ENCODE measurements at places on chromosomes 6 and 20. TPM values are rescaled to one million over a fixed set of nuclear protein-coding genes. Genes with fewer than 3 reads are reported as not detected.

GRCh38 chr6:106964954-106965353, 9.6 kb downstream of the CD24 start:
- DNase-seq: no peak

DNA sequence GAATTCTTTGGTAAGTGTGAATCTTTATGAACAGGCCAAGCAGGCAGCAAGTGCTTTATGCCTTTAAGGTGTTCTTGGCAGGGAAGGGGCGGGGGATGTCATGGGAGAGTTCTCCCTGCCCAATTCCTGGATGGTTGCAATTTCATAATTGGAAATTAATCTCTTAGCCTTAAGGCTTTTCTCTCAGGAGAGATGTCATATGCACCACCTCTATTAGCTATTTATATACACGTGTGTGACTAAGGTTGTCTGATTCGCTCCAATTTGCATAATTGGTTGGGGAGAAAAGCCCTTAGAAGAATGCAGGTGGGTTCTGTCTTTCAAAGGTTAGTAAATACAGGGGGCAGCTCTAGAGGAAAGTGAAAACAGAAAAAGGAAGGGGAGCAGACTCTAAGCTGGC, 5.2 kb upstream of the ENPP5 start:
- DNase-seq: no peak

- no peak for DNase-seq
Observed at GRCh38 chr6:11066505-11067347, 22.6 kb upstream of the ELOVL2 start.

- no peak for DNase-seq
Observed at GRCh38 chr6:161085246-161085645, 93.7 kb downstream of the MAP3K4 start.

WDR46 gene
- 40.2 TPM for polyA plus RNA-seq

GRCh38 chr20:57530327-57530981, 5.5 kb upstream of the CTCFL start:
- no peak for DNase-seq

POM121L2 gene
- polyA plus RNA-seq: 0.03 TPM

DNA sequence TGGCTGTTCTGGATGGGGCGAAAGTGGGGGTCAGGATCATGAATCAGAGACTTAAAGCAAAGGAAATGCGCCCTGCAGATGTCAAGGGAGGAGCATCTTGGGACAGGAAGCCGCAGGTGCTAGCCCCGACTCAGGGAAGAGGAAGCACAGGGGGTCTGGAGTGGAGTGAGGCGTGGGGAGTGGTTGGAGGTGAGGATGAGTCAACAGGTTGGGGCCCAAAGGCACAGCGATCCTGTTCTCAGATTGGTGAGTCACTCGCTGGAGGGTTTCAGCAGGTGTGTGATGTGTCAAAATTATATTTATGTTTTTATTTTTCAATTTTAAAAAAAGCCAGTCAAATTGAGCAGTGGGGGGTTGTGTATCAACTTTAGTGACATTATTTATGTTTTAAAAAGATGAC, 19.0 kb downstream of the PACSIN1 start:
- no peak for DNase-seq

Measured in urinary bladder (tissue), 4 donors.